ENCODE measurements at places on chromosomes 4 and X.

DNA sequence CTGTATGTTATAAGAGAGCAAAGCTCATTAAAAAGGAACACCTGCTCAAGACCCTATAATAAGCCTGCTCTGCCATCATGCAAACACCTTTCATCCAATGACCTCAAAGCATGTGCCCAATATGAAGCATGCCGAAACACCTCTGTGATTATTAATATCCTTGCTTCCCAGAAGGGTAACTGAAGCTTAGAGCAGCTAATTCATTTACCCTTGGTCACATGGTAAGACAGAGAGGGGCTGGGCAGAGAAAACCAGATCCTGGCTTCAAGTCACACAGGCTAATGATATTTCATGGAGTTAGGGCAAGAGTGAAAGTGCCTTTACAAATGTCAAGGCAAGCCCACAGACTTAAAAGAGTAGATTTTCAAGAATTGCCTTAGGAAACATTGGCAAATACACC lies 5.6 kb downstream of the AMOT start:
- DNase-seq, result no peak

DNA sequence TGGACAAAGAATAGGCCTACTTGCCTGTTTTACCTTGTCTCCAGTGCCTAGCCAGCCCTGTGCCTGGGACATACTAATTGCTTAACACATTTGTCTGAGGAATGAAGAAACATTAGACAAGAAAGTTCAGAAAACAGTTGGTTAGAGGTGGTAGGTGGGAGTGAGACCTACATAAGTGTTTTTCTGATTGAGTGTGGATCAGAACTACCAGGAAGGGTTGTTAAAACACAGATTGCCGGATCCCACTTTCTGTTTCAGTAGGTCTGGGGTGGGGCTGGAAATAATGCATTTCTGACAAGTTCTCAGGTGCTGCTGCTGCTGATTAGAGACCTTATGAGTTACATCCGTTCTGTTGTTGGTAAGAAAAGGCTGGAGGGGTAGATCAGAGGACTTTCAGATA lies 5.7 kb upstream of the JADE1 start:
- DNase-seq, result no peak

GRCh38 chr4:6372649-6373525 lies 99.5 kb downstream of the PPP2R2C start:
- DNase-seq, result no peak

DNA sequence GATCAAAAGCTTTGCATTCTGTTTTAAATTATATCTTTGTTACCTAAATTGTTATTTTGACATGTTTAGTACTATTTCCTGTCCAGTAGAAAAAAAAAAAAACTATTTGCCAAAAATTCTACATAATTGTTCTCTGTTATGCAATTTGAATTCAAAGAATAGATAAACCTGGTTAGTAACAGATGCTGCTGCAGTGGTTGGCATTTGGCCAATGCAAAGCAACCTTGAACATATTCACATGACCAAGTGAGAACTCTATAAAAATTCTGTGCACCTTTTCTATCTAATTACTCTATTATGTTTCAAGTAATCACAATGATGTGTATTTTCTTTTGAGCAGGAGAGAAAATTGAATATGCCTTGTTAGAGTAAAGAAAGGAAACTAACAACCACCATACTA lies 1473.4 kb downstream of the RPA4 start:
- no peak for DNase-seq

GRCh38 chrX:40175511-40176350 lies 78.0 kb upstream of the BCOR start:
- DNase-seq, result peak; percentile 55

GRCh38 chr4:52990706-52991105 lies 128.6 kb downstream of the RASL11B start:
- no peak for DNase-seq

- DNase-seq, result no peak
Measured at GRCh38 chr4:164734484-164734883, 19.4 kb upstream of the SMIM31 start.

DNA sequence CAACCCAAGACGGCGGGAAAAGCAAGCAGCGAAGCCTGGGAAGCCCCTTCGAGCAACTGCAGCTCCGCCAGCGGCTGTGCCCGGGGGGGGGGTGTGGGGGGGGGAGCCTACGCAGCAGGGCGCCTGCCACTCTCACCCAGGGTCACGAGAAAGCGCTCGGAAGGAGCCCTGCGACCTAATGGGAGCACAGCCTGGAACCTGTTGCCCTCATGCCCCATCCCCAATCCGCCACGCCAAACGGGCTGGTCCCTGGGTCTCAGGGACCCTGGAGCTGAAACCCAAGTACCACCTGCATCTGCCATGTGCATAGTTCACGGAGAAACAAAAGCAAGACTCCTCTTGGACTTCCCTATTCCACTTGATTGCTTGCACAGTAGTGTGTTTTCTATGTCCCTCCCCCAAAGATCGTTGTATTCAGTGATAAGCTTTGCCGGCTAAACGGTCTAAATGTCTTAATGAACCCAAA lies 359 bp upstream of the GAB3 start:
- no peak for DNase-seq

Measured in activated CD4-positive, alpha-beta T cell treated with anti-CD3 and anti-CD28 coated beads for 24 hours (primary cell).